ENCODE measurements at places on chromosomes 6 and 20.

DNA sequence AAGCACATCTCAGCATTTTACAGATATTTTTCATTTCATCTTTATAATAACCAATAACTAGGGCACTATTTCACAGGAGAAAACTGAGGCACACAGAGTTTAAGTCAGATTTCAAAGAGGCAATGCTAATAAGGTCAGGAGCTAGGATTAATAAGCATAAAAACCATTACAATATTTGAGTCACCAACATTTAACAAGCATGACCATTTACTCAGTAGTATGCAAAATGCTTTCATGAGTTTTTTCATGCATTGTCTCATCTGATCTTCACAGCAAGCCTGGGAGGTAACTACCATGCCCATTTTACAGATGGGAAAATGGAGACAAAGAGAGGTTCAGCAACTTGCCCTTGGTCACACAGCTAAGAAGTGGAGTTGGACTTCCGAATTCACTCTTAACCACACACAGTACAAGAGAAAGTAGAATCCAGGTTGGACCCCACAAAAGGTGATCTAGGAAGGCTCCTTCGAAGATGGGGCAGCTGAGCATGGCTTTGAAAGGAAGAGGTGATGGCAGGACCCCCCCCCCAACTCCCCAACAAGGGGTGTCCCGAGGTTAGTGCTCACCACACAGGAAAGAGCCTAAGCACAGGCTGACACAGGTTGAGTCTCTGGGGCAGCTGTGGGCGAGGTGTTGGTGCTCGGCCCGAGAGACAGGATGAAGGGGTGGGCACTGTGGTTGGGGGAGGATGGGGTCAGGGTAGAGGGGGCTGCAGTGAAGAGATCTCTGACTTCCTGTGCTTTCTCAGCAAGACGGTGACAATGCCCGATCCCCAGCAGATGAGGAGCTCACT lies 108.8 kb downstream of the PREX1 start:
- no peak for DNase-seq

DNA sequence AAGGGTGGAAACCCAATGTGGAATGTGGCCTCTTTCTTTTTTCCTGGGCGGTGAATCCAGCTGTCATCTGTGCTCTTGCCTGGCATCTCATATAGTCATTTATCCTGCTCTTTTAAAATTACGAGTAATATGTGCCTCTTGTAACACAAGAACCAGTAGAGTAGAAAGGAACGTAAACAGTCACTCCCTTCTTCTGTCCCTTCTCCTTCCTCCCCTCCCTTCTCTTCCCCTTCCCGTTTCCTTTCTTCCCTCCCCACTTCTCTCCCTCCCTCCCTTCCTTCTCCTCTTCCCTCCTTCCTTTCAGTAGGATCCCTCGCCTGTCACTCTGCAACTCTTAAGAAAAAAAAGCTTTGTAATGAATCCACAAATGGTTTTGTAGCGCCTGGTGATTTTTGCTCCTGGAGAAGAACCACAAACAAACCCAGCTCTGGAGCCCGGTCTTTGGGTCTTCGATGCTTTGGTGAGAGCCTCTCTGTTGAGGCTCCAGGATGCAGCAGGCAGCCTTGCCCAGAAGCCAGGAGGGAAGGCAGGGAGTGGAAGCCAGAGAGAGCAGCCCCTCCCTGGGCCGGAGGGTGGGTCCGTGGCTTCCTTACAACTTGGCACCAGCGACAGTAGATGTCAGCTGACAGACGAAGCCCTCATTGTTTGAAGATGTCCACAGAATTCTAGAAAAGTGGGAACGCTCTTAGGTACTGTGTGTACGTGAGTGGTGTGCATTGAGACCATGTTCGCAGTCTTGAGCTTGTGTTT lies 15.0 kb downstream of the DUSP22 start:
- DNase-seq = no peak

- no peak for DNase-seq
These were observed 25.9 kb upstream of the MYT1 start for GRCh38 chr20:64138276-64138815.

DNA sequence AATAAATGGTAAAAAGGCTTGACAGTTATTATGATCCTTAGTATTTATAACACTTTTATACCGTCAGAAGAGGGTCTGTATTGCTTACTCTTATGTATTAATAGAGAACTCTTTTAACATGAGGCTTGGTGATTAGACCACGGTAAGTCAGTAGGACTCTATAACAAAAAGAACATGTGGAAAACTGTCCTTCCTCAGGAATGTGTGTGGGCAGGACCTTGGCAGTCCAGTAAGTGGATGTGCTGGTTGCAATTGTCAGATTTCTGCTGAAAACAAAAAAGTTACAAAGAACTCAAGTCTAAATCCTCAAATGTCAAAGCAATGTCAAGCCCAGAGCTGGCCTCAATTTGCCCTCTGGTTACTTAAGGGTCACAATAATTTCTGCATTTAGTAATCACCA lies 81.1 kb downstream of the PLCG1 start:
- DNase-seq = peak; percentile 87

DNA sequence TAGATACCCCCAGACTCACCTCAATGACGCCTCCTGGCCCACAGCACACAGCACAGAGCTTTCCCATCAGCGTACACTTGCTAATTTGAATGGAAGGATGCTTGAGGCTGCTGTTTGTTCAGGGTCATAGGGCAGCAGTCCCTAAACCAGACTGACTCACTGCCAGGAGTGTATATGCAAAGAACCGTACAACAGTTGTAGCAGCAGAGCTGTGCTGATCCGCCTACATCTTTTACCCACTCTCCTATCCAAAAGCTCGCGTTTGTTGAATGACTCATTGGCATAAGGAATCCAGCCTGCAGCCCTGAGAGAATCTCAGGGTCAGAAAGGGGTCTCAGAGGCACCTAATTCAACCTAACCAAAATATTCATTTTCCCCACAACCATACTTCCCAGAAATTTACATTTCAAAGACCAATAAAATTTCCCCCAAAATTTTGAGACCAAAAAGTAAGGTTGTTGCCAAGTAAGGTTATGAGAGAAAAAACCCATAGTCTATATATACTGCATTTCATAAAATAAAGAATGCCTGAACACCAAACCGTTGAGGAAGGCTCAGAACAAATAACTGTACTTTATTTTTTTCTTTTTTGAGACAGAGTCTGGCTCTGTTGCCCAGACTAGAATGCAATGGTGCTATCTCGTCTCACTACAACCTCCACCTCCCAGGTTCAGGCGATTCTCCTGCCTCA lies 35.3 kb upstream of the CCND3 start:
- peak; percentile 22 for DNase-seq

- DNase-seq = no peak
These were observed 197.0 kb downstream of the DLL1 start for GRCh38 chr6:170093658-170094596.

DNA sequence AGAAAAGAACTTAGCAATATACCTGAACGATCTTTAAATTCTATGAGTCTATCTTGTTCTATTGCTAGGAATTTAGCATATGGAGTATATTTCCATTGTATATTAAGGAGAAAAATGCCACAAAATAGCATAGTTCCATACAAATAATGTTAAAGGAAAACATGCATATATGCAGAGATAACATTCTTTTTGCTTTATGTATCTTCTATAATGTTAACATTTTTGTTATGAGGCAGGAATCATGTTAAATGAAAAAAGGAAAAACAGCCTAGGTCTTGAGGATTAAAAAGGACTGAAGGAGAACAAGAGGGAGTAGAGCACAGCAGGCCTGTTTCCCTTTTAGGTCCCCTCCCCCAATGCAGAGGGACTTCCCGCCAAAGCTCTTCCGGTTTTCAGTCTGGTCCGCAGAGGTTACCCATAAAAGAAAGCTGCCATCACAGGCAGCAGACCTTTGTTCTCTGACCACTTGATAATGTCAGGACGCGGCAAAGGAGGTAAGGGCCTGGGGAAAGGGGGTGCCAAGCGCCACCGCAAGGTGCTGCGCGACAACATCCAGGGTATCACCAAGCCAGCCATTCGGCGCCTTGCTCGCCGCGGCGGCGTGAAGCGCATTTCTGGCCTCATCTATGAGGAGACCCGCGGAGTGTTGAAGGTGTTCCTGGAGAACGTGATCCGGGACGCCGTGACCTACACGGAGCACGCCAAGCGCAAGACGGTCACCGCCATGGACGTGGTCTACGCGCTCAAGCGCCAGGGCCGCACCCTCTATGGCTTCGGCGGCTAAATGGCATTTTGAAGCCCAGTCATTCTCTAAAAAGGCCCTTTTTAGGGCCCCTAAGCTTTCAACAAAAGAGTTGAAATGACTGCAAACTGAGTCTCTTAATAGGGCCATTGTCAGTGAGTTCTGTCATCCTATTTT lies 108.4 kb upstream of the PRSS16 start:
- DNase-seq = no peak

GRCh38 chr6:16766043-16766536 lies 4.8 kb upstream of the ATXN1 start:
- DNase-seq = peak; percentile 96

- no peak for DNase-seq
These were observed 33.8 kb downstream of the TOMM6 start for GRCh38 chr6:41821266-41821665.

DNA sequence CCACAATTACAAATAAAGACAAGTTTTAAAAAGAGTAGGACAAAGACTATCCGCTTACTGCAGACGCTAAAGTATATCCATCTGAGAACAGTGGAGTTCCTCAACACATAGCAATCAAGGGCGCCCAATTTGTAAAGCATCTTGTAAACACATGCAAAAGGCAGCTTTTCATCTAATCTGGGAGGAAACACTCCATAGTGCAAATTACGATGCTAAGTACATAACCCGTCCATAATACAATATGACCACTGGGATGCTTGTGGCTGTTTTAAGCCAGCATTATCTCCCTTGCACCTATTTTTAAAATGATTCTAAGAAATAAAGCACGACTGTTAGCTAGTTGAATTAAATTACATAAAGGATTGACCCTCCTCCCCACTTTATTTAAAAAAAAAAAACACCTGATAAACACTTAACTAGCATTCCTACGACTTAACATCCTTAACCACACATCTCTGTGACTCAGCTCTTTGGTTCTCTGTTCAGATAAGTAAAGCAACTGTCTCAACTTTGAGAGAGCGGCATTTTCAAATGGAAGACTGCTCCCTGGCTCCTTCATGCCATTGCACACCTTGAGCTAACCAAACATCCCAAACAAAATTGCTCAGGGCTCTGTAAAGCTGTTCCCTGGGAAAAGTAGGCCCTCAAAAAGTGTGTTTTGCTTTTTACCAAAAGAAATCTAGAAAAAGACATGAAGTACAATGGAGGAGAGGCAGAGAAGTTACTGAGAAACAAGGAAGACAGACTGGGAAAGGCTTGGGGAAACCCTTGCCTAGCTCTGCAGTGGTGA lies 14.2 kb downstream of the SLC22A23 start:
- peak; percentile 50 for DNase-seq

DNA sequence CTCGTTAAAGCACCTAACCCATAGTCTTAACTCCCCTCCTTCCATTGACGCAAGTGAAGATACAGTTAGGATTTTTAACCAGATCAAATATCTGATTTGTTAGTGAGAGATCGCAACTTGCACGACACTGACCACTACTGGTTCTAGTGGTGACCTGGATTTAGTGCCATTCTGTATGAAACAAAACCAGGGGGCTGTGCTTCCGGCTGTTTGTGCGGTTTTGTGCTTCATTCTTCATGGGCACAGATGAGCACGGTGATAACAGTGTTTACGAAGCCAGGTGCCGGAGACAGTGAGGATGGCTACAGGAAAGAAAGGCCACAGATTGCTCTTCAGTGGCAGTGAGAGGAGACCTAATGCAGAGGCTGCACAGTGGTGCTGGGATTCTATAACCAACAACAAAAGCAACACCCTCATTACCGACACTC lies 75.5 kb downstream of the NOL4L start:
- no peak for DNase-seq

DNA sequence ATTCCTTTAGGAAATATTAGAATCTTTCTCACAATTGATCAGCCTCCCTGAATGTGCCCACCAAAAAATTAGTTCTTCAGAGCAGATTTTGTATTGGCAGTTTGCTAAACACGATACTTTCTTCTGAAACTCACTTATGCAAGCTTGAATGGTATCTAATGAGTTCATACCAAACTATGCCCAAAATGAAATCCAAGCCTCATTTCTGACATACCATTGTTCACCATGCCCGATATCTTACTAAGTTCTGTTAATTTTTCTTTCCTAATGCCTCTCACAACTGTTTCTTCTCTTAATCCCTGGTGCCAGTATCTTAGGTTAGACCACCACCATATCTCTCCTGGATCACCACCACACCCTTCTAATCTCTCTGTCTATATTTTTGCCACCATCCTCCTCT lies 755.9 kb downstream of the KIF16B start:
- no peak for DNase-seq

DNA sequence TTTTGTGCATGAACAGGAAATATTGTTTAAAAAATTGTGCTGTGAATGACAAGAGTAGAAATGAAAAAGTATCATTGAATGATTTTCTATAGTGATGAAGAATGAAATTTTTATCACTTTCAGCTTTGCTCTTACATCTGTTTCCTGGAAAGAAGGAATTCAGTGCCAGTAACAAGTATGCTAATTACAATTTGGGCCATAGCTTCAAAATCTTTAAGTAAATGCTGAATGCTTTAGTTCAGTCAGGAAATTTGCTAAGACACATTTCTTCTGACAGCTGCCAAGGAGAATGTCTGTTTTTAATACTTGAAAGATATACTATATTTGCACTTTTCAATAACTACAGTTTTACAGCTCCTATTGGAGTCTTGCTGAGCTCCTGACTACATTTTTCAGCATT lies 203.7 kb upstream of the RSPO3 start:
- DNase-seq = no peak

DNA sequence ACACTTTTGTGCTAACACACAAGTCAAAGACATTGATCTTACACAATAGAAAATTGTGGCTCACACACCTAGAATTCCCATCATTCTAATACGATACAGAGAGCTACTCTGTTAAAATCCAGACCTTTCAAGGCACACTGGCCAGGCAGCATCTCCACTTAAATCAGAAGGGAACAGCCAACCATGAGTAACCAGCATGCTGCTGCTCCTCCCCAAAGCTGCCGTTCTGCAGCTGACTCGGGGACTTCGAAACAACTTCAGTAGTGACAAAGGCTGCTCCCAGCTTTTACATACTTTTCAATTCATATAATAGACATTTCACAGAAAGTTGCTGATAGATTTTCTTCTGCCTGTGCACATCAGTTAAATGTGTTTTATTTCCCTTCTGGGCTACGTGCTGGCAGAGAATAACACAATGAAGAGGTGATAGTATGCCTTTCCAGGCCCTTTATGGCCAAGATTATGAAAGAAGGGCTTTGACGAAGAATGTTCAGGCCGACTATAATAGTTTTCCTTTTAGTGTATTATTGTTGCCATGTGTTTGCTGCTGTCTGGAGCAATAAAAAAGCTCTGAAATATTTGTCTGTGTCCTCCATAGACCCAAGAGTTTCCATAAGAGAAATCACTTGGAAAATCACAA lies 159.0 kb downstream of the GMDS start:
- peak; percentile 65 for DNase-seq

All from AG10803 (cell line).